ENCODE measurements at places on chromosomes 3 and 15.

- DNase-seq, result no peak
Measured at GRCh38 chr15:67945951-67946700, 106.3 kb upstream of the RNU6-1 start.

DNA sequence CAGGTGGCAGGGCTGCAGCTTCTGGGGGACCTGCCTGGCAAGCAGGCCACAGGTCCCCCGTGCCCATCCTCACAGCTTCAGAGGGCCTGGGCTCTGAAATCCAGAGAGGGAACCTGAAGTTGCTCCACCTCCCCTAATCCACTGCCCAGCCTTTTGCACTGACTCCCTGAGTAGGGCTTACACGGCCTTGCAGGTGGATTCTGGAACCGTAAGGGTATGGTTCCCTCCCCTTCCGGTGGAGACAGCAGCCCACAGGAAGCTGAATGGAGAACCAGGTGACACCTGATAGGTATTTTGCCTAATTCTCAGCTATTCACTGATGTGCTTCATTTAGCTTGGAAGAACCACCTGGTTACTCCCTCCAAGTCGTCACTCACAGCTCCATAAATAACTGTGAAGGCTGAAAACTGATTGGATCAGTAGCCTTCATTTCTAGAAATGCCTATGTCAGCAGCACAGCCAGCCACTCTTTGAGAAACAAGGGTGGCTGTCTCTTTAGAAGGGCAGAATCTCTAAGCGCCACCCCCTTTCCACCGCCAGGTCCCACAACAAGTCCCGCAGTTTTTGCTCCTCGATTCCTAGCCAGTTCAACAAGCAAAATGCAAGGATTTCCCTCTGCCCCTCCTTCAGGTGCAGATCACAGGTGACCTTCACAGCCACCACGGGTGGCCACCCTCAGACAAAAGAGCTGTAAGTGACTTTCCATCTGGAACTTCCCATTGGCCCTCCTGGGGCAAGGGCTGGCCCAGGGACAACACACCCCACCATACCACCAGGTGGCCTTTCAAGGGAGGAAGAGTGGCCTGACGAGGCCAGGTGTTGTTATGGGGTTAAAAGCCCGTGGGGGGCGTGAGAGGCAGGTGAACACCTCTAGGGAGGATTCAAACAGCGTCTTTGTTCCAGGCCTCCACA, 112.9 kb downstream of the SEC22A start:
- DNase-seq, result no peak

DNA sequence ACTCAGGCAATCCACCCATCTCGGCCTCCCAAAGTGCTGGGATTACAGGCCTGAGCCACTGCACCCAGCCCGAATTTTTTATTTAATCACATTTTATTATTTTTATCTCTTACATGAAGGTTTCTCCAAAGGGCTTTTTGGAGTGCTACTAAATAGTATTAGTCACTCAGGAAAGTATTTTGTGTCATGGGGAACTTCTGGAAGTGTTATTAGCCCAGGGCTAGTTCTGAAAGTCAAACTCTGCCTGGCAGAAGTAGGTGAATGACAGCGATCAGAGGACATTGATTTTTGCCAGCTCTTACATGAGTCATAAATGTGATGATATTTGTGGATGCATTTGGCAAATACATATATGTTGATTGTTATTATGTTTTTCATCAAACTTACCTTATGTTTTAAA, 48.7 kb downstream of the ZPLD1 start:
- DNase-seq, result no peak

- DNase-seq, result no peak
Measured at GRCh38 chr3:126277629-126278378, 79.4 kb downstream of the KLF15 start.

- DNase-seq, result no peak
Measured at GRCh38 chr3:10956531-10956930, 36.0 kb upstream of the SLC6A1 start.

DNA sequence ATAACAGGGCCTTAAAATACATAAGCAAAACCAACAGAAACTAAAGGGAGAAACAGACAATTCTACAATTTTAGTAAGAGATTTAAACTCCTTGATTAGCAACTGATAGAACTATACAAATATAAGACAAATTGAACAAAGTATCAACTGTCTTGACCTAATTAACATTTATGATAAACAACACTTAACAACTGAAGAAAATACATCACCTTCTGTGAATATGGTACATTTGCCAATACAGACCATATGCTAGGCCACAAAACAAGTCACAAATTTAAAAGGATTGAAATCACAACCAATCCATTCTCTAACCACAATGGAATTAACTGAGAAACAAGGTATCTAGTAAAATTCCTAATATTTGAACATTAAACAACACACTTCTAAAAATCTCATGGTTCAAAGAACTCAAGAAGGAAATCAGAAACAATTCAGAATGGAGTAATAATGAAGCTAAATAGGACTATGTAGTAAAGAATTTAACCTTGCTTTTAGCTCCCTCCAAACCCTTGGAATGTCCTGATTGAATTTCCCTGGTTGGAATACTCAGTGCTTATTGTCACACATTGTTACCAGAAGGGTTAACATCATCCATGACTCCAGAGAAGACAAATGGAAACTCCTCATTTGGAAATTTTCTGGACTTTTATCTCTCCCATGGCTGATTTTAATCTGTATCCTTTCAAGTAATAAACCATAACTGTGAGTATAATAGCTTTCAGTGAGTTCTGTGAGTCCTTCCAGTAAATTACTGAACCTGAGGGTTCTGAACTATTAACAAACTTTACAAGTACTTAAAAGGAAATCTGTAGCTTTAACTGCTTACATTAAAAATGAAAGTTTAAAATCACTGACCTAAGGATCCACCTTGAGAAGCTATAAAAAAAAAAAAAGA, 88.8 kb downstream of the DLG1 start:
- DNase-seq, result no peak

DNA sequence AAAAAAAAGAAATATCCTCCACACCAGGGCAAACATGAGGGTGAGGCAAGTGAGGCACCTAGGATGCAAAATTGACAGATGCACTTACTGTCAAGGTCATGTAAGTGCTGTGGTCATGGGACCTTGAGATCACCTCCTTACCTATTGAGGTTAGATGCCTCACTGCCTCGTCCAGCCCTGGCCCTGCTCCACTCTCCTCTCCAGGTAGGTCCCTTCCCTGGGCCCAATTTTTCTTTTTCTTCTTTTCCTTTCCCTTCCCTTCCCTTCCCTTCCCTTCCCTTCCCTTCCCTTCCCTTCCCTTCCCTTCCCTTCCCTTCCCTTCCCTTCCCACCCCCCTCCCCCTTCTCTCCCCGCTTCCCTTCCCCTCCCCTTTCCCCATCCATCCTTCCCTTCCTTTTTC, 71.1 kb upstream of the DLG1 start:
- no peak for DNase-seq
